ENCODE measurements at places on chromosomes 7 and 10. TPM values are rescaled to one million over a fixed set of nuclear protein-coding genes. Genes with fewer than 3 reads are reported as not detected.

The GCK gene
- not detected for polyA plus RNA-seq

The PON1 gene
- polyA plus RNA-seq: not detected

The OPALIN gene
- polyA plus RNA-seq: not detected

The LFNG gene
- polyA plus RNA-seq: 4.1 TPM

The CALCR gene
- polyA plus RNA-seq: not detected

The CBX3 gene
- 180 TPM for polyA plus RNA-seq

The CSGALNACT2 gene
- 23.5 TPM for polyA plus RNA-seq

GRCh38 chr7:4065190-4065589 lies 616.9 kb upstream of the FOXK1 start:
- no peak for DNase-seq

GRCh38 chr10:69332278-69333010 lies 54.1 kb downstream of the HK1 start:
- DNase-seq: no peak

- no peak for DNase-seq
These were observed 312.4 kb upstream of the CDC14C start for GRCh38 chr7:48611993-48612392.

DNA sequence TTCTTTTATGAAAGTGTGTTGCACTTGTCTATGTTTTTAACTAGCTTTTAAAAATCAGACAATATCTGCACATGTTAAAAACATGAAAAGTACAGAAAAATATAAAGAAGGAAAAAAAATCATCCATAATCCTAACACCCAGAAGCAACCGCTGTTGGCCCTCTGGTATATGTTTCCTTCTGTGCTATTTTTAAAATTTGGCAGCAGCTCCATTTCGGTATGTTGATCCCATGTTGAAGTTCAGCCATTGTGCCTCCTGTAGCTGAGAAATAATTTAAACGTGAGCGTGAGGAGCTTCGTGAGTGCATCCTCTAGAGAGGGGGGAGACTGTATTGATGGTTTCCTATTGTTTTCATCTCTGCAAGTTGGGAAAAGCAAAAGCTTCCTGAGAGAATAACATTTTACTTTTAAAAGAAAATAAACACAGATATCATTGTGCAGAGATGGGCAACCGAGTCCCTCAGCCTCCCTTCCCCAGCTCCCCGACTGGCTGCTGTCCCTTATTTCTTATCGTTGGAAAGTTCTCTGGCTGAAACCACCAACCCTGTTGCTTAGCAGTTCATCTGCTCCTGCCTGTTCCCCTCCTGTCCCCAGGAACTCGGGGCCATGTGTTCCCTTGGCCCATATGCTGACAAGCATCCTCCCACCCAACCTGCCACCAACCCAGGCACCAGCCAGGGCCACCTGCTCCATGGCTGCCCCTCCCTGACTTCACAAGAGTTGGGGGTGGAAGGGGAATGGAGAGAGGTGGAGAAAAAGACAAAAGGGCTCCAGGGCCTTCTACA lies 499.1 kb upstream of the PODXL start:
- DNase-seq: no peak

- no peak for DNase-seq
These were observed 119.4 kb downstream of the MICU1 start for GRCh38 chr10:72506474-72506873.

GRCh38 chr10:103055105-103055504 lies 137.0 kb downstream of the CNNM2 start:
- no peak for DNase-seq

DNA sequence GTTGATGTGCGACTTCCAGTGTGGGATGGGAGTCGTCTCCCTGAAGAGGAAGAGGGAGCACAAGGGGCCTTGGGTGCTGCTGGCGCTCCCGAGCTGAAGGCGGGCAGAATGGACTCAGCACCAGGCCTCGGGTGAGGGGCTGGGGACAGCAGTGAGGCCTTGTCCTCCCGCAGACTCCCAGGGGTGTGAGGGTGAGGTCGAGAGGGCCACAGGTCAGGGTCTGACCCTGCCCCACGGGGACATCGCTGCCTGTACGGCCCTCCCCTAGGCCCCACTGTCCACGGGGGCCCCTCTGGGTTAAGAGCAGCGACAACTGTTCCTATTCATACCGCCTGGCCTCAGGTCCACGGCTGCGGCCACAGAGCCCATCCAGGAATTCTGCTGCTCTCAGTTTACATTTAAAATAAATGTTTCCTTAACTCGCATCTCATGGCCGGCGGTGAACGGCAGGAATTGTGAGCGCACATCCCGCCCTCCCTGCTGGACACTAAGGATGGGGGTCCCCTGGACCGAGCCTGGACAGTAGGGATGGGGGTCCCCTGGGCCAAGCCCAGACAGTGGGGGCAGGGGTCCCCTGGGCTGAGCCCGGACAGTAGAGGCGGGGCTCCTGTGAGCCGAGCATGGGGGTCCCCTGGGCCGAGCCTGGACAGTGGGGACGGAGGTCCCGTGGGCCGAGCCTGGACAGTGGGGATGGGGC lies 61.7 kb downstream of the PDGFA start:
- no peak for DNase-seq

- DNase-seq: no peak
These were observed 429.0 kb downstream of the ETV1 start for GRCh38 chr7:13560441-13560840.

- no peak for DNase-seq
These were observed 11.5 kb downstream of the PTF1A start for GRCh38 chr10:23203369-23204325.

- DNase-seq: no peak
These were observed 61.0 kb downstream of the HTR5A start for GRCh38 chr7:155131090-155131489.

DNA sequence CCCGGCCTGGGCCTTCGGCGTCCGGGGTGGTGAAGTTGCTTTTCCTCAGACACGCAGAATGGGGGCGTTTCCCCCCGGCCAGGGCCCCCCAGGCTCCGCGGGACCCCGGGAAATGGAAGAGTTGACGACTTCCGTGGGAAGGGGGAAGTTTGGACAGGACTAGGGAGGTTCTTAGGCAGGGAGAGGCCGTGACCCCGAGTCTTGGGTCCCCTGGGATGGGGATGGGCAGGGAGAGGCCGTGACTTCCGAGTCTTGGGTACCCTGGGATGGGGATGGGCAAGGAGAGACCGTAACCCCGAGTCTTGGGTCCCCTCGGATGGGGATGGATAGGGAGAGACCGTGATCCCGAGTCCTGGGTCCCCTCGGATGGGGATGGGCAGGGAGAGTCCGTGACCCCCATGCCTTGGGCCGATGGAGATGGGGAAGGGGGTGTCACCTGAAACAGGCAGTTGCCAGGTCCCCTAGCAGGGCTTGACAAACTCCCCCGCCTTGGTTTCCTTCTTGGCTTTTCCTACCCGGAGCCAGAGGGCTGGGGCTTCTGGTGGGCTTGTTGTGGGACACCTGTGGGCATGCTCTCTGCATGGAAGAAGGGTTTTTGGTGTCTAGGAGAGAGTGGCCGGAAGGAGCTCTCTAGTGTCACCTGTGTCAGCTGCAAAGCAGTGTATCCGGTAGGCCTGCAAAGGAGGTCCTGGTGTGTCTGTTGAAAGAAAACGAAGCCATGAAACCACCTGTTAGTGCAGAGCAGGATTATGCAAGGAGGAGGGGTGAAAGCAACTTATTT lies 1.1 kb downstream of the TRRAP start:
- DNase-seq: peak; percentile 76

DNA sequence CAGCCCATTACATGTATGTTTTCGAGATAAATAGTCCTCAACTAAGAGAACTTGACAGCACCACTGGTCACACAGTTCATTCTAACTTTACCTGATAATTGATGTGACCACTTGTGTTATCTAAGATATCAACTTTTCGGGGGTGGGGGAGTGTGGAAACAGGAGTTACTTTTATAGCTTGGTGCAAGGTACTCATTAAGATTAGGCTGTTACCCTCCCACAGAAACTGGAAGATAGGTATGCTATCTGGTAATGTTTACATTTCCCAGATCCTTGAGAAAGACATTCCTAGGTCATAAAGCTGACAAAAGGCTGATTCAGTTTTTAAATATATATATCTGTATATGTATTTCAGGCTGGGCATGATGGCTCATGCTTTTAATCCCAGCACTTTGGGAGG lies 11.1 kb downstream of the ERVW-1 start:
- DNase-seq: no peak

DNA sequence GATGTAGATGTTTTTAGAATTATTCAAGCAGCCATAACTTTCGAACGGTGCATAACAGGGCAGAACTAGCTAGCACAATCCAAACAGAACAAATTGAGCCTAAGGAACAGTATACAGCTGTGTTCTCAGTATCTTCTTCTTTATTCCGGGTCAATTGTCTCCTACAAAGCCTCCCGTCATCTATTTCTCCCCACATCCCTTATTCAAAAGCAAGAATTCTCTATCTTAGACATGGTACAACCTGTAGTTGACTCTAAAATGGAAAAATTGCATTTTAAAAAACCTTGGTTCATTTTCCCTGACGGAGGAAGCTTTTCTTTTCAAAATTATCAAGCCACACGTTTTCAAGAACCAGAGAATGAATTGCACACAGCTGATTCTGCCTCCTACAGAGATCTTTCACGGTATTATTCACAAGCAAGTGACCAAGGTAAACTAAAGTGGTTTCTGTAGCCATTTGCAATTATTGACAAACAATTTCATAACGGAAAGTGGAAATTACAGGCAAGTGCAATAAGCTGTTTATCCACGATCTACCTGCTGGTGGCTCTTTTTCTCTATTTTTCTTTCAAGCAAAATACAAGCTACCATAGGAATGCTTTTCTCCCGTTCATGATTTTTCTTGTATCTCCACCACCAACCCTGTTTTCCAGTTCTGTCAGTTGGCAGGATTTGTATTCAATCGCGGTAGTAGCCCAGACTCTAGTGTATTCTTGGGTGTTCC lies 2.3 kb downstream of the GRM8 start:
- peak; percentile 14 for DNase-seq

Measured in CD4-positive, alpha-beta memory T cell (primary cell).